ENCODE measurements at places on chromosomes 7 and 10.
A peak's percentile ranks its signal among the peaks of the same experiment; 100 is the strongest.

DNA sequence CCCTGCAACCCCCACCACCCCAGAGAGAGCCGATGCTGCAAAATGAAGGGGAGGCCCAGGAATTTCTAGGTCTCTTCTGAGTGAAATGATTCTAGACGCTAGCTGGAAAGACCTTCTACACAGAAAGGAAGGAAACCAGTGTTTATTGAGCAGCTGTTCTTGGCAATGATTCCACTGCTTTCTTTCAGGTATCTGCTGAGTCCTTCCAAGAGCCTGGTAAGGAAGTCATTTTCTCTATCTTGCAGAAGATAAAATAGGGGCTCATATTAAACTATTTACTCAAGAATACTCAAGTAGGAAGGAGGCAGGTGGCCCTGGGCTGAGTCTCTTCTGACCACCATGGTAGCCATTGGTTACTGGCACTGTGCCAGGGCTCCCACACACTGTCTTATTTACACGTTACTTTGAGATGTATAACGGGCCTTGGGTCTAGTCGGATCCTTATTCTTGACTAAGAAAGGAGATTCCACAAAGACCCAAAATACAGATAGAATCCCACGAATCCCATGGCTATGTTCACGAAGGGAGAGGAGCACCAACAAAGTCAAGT, 112.1 kb downstream of the GALNT11 start:
- DNase-seq: no peak

- DNase-seq: no peak
Observed at GRCh38 chr10:113423981-113424721, 128.7 kb upstream of the HABP2 start.

DNA sequence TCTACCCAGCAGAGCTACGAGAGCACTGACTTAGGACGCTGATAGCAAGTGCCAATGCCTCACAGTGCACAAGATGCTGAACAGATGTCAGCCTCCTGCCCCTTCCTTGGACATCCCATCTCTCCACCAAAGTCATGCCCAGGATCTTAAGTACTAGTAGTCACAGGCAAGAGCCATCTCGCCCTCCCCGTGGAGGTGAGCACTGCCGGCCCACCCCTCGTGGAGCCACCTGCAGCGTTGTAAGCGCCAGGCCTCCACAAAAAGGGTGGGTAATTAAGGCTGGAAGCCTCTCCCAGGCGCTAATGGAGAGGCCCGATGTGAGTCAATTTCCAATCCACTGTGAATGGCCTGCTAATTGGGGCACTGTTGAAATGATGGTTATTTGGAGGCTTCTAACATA, 156.2 kb downstream of the GRID1 start:
- no peak for DNase-seq

DNA sequence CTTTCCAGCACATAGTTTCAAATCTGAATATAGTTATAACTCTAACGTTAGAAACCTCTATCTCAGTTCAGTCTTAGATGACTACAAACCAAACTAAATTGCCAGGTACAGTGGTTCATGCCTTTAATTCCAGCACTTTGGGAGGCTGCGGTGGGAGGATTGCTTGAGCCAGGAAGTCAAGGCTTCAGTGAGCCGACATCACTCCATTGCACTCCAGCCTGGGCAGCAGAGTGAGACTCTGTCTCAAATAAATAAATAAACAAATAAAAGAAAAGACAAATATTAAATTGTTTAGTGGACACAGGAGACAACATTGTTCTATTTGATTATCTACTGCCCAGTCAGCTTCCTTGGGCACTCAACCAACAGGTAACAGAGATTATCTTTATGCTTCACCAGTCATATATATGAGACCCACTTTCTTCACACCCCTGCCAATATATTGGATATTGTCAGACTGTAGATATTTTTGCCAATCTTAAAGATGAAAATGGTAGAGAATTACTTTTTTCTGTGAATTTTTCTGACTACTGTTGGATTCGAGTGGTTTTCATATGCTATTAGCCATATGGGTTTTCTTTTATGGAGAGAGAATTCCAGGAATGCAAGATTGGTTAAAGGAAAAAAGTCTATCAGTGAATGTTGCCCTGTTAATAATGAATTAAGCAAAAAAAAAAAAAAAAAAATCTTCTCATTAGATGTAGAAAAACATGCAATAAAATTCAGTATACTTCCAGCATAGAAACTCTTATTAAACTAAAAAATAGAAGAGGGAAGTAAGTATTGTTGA, 16.0 kb downstream of the HDAC9 start:
- no peak for DNase-seq

GRCh38 chr7:127253281-127254162, 781 bp upstream of the GRM8 start:
- DNase-seq: peak; percentile 30

- no peak for DNase-seq
Observed at GRCh38 chr10:93069245-93069561, 4.5 kb upstream of the CYP26A1 start.

GRCh38 chr10:69464401-69464800, 13.1 kb downstream of the TSPAN15 start:
- DNase-seq: no peak

- no peak for DNase-seq
Observed at GRCh38 chr10:123149568-123150270, 1.8 kb downstream of the HMX2 start.

GRCh38 chr7:18059171-18059570, 31.5 kb upstream of the PRPS1L1 start:
- DNase-seq: no peak

DNA sequence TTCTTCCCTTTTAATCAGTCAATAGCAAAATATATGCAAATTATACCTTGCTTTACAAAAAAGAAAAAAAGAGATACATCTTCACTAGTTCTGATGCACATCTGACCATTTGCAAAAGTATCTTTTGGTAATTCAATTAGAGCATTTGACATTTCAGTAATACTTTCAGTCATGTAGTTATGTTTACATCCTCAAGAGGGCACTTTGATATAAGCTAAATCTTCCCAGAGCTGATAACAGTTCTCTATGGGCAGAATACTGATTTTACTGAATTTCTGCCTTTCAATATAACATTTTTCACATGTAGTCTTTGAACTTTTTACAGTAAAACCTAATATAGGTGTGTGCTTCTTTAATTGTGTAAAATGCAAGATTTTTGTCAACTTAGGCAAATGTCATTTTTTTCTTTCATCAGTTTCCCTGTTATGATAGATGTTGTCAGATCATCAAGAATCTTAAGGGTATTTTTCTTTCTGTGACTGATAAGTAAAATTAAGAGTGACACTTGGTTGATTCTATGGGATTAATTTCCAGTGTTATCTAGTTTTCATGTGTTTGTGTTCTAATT, 703.5 kb upstream of the SEMA3D start:
- peak; percentile 20 for DNase-seq

DNA sequence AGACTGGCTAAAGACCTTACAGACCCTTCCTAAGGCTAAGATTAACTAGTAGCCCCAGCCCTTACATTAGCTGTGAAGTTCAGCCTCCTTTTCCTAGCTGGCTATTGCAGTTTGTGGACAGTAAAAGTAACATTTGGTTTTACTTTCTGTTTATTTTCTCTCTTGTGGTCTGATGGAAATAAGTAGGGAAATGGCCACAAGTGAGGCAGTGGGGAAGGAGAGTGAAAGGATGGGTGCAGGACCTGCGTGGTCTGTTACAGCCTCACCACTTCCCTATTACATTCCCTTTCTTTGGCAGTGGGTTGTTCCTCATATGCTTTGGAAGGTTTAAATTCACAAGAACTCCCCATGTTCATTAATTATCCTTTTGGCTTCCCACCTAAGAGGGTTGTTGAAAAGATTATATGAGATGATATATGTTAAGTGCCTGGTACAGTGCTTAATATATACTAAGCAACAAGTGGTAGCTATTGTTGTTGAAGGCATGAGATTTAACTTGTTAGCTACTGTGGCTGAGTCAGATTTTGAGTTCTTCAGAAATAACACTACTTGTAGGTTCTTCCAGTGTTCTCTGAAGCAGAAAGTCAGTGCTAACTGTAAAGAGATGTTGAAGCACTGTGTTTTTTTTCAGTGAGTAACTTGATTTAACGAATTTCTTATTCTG, 181.7 kb downstream of the ST7 start:
- DNase-seq: no peak

GRCh38 chr7:27235387-27236311, 7.0 kb upstream of the EVX1 start:
- DNase-seq: no peak

- DNase-seq: no peak
Observed at GRCh38 chr7:7330997-7331396, 148.7 kb downstream of the C1GALT1 start.

DNA sequence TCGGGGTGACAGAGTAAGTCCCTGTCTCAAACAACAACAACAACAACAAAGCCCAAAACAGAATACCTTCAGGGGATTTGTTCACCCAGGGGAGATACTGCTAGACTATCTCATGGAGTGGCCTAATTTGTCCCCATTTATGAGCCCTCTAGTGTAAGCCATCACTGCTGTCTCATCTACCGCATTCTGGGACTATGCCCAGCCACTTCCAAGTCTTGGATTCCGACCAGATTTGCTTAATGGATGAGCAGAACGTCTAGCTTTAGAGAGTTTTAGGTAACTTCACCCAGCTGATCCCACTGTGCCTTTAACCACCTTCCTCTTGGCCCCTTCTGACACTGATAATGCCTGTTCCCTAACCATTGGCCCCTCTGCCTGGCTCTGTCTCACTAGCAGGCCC, 47.1 kb downstream of the PAPSS2 start:
- DNase-seq: no peak

DNA sequence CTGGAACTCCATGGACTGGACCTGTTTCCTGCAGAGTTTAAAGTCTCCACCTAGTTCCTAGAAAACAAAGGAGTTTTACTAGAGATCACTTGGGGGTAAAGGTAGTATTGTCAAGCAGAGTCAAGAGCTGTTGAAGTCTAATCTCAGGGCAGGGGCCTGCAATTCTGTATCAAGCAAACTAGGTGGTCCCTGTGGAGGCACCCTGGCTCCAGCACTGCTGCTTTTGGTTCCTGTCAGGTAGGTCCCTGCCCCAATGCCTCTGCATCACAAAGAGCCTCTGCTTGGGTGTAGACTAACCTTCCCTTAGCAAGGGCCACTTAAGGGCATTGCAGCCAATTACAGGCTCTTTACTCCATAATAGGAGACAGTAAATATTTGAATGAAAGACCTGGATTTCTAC, 22.5 kb downstream of the ZSCAN25 start:
- no peak for DNase-seq

GRCh38 chr7:22801912-22802311, 20.7 kb downstream of the TOMM7 start:
- DNase-seq: no peak

DNA sequence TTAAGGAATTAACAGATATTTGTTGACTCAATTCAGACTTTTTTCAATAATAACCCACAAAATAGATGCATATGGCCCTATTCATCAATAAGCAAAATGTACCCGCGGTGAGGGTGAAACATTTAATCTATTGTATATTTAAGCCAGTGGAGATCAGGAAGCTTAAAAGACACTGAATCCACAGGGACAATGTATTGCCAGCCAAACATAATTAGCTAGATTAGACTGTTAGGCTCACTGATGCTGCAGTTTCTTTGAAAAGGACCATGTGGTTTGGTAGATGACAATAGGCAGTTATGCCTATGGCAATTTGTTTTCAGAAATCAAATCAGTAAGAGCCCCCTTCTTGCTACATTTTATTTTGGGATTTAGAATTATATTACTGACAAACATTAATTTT, 87.3 kb upstream of the PLXDC2 start:
- no peak for DNase-seq

DNA sequence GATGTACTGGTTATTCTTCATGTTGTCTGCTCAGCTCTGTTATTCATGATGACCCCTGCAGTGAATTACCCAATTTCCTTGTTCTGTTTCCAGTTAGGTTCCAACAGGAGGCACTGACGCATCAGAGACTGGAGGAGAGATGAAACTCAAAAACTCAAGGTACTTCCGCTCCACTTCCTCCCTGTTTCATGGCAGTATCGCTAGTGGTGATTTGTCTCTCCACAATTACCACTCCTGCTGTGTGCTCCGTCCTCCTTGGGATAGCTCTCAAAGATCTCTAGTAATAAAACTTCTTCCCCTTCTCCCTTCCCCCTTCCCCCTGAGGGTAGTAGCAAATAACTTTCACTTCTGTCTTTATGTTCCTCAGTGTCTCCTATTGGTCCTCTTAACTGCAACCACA, 107.4 kb upstream of the ABCB5 start:
- no peak for DNase-seq

DNA sequence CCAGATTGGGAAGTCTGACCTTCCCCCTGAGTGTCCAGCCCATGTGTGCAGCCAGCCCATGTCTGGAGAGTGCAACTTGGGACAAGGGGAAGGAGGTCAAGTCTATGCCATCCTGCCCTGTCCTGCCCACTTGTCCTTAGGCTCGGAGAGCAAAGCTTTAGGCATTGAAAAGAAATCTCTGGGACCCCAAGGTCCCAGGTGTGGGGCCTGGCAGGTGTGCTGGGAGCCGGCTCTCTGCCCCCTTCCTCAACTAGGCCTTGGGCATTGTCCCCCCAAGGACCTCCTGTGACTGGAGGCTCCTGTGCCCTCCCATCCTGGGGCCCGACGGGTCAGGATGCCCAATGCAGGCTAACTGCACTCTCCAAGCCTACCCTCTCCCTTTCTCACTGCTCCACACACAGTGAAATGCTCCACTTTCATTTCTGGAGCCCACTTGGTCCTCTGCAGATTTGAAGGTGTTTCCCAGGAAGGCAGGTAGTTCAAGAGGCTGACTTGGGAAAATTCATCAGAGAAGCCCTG, 124.7 kb downstream of the PTPN20 start:
- DNase-seq: no peak

GRCh38 chr7:42902331-42902730, 9.5 kb downstream of the C7orf25 start:
- no peak for DNase-seq

DNA sequence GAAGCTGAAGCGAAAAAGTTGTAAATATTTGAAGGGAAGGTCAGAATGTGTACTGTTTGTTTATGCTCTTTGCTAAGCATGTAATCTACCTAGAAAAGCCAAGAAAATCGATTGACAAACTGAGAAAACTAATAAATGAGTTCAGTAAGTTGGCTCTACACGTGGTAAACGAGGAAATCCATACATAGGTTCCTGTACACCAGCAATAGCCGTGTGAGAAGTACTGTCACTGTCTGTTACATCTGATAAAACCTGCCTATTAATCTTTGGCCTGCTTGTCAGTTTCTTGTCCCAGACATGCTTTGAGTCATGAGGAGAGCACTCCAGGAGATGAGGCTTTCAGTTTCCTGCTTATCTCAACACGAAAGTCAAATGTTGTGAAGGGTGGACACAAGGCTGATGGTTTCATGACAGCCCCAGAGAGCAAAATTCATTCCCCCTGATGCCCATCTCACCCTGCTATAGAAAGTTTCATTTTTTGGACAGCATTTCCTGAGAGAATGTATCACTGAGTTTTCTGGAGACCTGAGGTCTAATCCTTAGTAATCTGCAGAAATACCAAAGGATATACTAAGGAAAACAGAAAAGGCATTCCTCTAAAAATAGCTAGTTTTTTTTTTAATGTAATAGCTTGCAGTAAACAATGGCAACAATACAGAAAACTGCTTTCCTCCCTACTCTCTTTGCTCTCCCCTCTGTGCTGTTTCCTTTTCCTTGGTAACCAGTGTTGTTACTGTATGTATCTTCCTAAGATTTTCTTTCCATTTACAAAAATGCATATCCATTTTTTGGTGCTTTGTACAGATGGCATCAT, 18.8 kb downstream of the BMPR1A start:
- no peak for DNase-seq

Data from NCI-H1417 treated with DMSO at 0.1 percent for 48 hours (cell line).